ENCODE measurements at places on chromosomes 7 and 10.
A peak's percentile ranks its signal among the peaks of the same experiment; 100 is the strongest.

DNA sequence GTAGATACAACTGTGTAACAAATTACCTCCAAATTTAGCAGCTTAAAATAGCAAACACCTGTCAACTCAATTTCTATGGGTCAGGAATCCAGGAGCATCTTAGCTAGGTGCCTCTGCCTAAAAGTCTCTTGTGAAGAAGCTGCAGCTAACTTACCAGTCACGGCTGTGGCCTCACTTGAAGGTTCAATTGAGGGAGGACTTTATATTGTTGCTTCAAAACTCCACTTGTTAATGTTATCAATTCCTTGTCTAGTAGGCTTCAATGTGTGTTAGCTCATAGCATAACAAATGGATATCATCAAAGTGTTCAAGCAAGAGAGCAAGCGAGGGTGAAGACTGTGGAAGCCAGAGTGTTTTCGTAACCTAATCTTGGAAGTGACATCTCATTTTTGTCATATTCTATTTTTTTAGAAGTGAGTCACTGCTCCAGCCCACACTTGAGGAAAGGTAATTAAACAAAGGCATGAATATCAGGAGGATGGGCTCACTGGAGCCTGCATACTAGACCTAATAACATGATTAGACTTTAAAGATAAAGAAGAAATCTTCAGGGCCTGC is 172.9 kb downstream of the SPAG6 start:
- DNase-seq: no peak

DNA sequence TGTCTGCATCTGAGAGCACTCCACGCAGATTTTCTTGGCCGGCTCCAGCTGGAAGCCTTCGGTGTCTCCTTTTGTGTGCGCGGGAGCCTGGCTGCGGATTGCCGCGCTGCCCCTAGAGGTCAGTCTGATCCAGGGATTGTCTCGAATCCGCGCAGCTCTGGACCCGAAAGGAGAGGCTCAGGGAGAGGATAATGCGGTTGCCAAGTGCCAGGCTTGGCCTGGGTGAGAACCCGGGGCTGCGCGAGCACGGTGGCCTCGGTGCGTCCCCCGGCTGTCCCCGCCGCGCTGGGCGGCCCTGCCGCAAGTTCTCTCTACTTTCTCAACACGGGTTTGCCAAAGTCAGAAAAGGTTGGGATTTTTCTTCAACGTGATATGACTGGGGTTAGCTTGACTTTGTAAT is 140.9 kb downstream of the ADCYAP1R1 start:
- peak; percentile 1 for DNase-seq

DNA sequence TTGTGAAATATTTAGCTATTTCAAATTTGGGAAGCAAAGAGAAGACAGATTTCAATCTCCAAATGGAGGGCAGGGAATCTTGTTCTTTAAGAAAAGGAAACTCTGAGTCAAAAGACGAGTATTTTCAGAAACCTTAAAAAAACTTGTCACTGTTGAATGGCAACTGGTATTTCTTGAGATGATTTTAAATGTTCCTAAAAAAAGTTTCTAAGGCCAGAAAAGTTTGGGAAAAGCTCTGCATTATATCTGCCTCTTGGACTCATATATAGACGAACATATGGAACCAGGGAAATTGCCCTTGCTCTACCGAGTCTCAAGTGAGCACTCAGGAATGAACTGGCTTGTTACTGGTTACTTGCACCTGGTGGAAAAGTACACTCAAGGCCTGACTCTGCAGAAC is 69.5 kb downstream of the ADAM22 start:
- DNase-seq: no peak

DNA sequence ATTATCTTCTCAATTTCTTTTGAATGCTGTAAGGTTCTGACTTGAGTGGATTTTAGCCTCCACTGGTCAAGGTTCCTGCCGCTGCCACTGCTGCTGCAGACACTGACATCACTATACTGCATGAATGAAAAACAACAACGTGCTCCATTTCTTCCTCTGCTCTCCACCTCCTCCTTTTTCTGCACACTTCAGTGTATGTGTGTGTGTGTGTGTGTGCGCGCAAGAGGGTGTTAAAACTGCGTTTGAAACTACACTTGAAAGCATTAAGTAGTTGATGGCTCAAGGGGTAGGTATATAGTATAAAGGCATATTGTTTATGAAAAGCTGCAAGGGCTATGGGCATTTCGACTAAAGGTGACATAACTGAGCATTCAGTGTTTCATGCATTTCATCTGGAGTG is 3.5 kb downstream of the GLCCI1 start:
- DNase-seq: no peak

- no peak for DNase-seq
Observed at GRCh38 chr7:30201161-30201666, 66.4 kb downstream of the MTURN start.

DNA sequence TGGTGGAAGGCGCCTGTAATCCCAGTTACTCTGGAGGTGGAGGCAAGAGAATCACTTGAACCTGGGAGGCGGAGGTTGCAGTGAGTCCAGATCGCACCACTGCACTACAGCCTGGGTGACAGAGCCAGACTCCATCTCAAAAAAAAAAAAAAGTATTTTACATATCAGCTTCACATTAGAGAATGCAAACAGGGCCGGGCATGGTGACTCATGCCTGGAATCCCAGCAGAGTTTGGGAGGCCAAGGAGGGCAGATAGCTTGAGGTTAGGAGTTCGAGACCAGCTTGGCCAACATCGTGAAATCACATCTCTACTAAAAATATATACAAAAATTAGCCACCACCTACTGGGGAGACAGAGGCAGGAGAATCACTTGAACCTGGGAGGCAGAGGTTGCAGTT is 31.6 kb downstream of the USP54 start:
- no peak for DNase-seq

DNA sequence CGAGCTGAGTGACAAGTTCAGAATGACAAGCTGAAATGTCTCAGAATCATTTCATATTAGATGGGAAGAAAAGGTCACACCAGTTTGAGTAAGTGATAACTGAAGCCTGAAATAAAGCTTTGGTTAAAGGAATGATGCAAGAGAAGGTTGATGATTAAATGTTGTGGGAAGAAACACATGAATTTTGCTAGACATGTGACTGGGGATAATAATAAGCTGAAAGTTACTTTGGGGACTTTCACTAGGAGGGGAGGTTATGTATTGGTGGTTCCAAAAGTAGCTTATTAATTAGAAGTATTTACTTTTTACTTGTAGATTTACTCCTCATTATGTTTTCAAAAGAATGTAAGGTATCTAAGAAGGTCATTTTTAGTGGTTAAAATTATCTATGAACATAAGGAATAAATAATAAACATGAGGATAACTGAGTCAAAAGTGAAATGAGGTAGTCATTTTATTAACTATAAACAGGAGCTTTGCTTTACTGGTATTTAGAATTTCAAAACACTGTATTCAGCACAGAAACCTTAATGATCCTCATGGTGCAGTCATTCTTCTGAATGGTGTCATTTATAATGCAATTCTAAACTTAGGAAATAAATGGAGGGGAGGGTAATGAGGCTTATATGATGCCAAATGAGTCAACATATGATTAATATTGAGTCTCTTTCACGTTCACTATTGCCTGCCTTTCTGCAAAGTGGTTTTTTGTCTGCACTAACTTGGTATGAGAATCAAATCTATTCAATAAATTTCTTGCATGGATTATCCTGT is 63.7 kb downstream of the PRKG1 start:
- DNase-seq: no peak

- DNase-seq: no peak
Observed at GRCh38 chr10:71011141-71011540, 122.8 kb upstream of the PCBD1 start.

GRCh38 chr10:118590334-118590733 is 5.1 kb downstream of the PRLHR start:
- no peak for DNase-seq

DNA sequence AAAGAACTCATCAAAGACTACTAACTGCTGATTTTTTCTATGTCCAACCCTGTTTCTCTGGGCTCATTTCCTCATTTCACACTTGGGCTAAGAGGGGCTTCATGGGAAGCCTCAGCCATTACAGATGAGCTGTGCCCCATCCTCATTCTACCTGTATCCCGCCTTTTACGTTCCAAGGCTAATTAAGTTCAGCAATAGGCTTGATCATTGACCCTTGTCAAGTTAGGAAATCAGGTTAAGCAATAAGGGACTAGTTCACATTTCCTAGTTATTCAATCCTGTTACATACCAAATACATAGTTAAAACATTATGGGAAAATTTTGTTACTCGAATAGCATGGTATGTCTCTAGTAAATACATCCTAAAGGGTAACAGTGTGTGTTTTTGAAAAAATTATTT is 29.3 kb upstream of the AGBL3 start:
- DNase-seq: no peak

DNA sequence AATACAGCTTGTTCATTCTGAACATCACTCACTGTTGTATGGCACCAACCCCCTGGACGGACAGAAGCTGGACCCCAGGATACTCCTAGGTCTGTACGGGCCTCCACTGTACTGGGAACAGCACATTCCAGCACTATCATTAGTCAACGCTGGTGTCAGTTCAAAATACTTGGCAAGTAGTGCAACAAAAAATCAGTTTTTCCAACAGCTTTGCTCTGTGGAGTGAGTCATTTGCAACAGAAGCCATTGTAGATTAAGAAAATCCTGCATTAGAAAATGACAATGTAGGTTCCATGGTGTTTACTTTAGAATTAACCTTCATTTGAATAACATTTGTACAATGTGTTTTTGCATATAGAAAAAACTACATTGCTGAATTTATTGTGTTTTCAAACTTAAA is 266.6 kb downstream of the HDAC9 start:
- DNase-seq: no peak

DNA sequence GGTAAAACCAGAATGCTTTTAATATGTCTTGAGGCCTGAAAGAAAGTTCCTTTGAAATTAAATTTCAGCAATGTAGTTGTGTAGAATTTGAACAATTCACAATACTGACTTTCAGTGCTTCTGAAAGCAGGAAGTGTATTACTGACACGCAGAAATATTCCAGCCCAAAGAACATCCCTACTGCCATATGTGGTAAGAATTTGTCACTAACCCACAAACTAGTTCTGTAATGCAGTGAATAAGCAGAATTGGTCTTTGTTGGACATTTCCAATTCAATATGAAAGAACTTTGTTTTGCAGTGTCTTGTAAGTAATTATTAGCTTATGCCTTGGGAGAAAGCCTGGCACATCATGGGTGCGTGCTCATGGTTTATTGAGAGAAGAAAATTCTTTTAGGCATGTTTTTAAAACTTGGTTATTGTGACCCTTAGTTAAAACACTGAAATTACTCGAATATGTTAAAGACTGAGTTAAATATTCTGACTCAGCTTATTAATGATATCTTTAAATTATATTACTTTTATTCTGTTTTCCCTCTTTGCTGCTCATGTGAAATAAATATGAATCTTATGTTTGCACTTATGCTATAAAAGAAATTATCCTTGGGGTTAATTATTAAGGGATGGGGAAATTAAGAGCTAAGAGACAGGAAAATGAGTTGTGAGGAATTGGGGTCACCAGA is 33.4 kb downstream of the PTPN12 start:
- no peak for DNase-seq

GRCh38 chr10:93938140-93938539 is 44.4 kb downstream of the SLC35G1 start:
- no peak for DNase-seq

GRCh38 chr7:83452256-83452655 is 196.7 kb downstream of the SEMA3E start:
- DNase-seq: no peak

GRCh38 chr7:139991911-139992310 is 70.8 kb downstream of the PARP12 start:
- DNase-seq: no peak

DNA sequence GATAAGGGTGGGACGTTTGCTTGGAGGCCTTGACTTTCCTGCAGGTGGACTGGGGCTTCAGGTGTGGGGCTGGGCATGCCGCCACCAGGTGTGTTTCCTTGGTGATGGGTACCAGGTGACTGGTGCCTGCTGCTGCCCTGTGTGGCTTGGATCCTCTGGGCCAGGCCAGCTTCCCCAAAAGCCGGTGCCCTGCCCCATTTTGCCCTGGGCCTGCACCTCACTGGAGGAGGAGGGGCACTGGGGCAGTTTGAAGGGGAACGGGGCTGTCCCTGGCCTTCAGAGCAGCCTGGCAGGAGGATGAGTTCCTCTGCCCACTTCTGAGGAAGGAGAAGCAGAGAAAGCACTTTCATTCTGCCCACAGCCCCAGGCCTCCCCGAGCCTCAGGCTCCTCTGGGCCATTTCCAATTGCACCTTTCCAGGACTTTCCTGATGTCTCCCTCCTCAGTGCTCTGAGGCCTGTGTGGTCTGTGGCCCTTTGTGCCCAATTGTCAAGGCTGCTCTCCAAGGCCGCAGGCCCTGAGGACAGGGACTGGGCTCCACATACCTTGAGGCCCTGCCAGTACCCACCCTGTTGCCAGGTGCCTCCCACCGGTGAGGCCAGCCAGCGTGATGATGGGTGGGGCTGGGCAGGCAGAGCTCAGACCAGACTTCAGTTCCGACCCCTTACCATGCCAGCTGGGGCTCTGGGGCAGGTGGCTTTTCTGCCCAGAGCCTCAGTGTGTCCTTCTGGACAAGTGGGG is 25.3 kb upstream of the SMARCD3 start:
- DNase-seq: no peak

DNA sequence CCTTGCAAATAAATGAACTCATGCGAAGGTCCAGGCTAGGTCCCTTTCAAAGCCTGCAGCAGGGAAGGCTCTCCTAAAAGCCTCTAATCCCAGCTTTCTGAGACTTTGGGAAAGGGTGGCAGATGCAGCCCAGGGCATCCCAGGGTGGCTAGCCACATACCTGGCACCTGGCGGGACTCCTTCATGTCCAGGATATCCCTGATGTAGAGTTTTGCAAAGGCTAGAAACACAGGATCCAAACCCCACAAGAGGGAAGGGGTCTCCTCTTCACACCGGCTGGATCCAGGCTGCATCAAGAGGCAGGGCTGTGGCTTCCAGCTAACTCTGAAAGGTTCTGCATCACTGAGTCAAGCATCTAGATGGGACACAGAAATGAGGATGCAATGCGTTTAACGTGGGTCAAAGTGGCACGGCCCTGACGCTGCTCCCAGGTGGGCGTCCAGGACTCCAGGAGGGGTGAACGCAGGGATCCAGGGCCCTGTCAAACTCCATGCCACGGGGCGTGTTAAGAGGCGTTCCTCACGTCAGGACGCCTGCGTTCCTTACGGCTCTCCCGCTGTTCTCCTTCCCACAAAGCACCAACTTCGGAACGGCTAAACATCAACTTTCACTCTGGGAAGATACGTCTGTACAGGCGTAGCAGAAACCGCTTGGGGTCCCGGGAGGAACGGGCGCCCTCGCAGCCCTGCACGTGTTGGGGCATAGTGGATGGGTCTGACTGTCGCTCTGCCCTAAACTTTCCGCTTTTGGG is 507 bp downstream of the STN1 start:
- no peak for DNase-seq

DNA sequence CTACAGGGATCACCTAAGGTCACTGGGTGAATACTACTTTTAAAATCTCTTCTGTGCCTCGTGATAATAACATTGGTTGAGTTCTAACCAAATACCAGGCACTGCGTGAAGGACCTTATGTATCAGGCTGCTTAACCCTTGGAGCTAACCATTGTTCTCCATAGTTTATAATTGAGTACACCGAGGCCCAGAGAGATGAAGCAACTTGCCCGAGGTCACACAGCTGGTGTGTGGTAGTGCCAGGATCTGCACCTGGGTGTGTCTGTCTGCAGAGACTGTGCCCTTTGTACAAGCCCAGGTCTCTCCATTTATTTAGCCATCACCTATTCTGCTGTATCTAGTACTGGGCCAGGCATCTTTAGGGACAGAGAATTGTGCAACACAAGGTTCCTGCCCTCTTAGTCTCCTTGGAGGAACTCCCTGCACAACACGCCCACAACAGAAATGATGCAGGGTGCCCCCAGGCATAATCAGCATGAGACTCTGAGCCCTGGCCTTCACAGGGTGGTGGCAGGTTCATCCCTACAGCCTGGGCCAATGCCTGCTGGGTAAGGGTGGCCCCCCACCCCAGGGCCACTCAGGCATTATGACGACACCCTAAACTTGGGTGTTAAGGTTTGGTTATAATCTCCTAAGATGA is 31.5 kb downstream of the UNC5B start:
- no peak for DNase-seq

Data from stimulated activated CD4-positive, alpha-beta T cell treated with anti-CD3 and anti-CD28 coated beads, Interleukin-2, amount 100 ng/mL, for 48 hours (primary cell).